SK-MEL-5 (cell line): ENCODE measurements at places on chromosomes 2 and 18. TPM values are rescaled to one million over a fixed set of nuclear protein-coding genes. Genes with fewer than 3 reads are reported as not detected.

The SGO2 gene
- total RNA-seq = 9.1 and 10.7 TPM in 2 replicates

The CHN1 gene
- 3.4 and 5.7 TPM in 2 replicates for total RNA-seq

The PCARE gene
- 0.03 TPM in 1 of 2 replicates, not detected in the other for total RNA-seq

The ANKRD36 gene
- 6.3 and 7.3 TPM in 2 replicates for total RNA-seq

The HOXD12 gene
- 0.42 TPM in 1 of 2 replicates, not detected in the other for total RNA-seq

The TTC32 gene
- total RNA-seq = 10.8 and 12.2 TPM in 2 replicates

The TUBA4B gene
- not detected in 2 replicates for total RNA-seq

The C2orf78 gene
- total RNA-seq = not detected in 2 replicates

The TSHZ1 gene
- total RNA-seq = 3.0 and 4.1 TPM in 2 replicates

The POTEI gene
- total RNA-seq = not detected in 2 replicates

The CCDC74B gene
- 1.3 and 2.9 TPM in 2 replicates for total RNA-seq
